NCI-H1105 (cell line): ENCODE measurements at places on chromosomes 4 and X.
A peak's percentile ranks its signal among the peaks of the same experiment; 100 is the strongest.

DNA sequence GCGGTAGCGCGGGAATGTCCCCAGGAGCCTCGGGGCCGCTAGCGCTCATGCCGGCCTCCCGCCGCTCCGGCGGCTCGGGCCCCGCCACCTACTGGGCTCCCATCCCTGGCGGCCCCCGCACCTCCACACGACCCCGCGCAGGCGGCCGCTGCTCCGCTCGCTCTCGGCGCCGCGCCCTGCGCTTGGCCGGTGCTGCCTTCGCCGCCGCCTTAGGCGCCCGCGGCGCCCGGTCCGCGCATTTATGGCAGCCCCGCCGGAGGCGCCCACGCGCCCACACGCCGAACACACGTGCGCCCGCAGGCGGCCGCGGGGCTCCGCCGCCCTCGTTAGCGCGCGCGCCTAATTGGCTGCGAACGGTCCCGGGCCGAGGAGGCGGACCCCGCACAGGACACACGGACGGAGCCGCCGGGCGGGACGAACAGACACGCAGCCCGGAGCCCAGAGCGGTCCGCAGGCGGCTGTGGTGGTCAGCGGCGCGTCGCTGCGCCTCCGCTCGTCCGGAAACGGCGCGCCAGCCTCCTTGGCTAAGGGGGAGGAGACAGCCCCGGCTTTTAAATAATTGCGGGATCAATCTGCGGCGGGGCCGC is at the start of gene NKX1-1:
TSS of gene NKX1-1 (minus strand) at position 49 of the 587 bp plus-strand sequence. CDS start at position 49, 0 bp downstream.
- DNase-seq = no peak

- DNase-seq = no peak
Observed at GRCh38 chr4:7169134-7169533, 23.2 kb upstream of the SORCS2 start.

GRCh38 chr4:176188654-176189053 is 6.7 kb downstream of the SPATA4 start:
- no peak for DNase-seq

DNA sequence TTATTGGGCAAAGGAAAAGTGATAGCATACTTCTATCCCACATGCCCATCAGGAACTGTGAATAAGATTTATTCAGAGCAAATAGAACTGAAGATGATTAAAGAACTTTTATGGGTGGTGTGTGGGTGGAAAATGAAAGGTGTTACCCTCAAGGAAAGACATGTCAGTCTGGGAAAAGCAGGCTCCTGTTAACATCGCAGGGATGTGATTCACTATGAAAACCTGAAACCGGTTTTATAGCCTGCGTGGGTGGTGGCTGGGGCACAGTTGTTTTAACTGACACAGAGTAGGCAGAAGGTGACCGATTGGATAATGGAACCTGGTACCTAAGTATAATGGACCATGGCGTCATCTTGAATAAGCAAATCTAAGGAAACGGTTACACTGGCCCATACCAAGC is 61.3 kb upstream of the CASK start:
- no peak for DNase-seq

DNA sequence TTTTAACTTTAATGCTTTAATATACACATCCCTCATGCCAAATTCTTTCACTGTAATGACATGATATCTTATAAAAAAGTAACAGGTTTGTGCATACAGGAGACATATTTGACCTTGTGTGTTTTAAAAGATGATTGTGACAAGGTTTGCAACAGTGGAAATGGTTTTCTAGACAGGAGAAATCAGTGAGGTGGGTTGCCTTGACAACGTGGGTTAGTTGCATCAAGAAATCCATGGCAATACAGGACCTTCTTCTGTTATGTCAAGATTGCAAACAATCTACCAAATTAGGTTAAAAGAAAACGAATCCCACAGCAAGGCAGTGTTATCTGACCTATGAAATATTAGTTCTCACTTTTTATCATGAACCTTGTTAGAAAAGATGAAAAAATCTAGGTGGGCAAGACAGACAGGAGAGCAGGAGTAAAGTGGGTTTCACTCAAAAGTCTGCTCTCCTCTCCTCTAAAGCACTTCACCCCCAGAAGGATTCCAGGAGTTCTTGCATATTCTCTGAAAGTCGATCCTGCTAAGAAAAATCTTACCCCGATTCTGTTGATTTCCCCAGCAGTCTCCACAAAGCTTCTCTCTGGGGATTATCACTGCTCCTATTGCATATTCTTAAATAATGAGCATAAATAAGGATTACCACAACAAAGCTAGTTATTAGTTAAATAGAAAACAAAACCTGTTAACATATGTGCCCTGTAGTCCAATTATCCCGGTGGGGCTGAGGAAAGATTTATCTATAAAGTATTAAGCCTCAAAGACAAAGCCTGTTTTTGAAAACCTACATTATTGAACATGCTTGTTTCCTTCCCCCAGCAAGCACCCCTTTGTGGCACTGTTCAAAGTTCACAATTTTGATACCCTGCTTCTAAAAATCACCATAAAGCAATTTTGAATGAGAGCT is 71.0 kb downstream of the TMA16 start:
- no peak for DNase-seq

DNA sequence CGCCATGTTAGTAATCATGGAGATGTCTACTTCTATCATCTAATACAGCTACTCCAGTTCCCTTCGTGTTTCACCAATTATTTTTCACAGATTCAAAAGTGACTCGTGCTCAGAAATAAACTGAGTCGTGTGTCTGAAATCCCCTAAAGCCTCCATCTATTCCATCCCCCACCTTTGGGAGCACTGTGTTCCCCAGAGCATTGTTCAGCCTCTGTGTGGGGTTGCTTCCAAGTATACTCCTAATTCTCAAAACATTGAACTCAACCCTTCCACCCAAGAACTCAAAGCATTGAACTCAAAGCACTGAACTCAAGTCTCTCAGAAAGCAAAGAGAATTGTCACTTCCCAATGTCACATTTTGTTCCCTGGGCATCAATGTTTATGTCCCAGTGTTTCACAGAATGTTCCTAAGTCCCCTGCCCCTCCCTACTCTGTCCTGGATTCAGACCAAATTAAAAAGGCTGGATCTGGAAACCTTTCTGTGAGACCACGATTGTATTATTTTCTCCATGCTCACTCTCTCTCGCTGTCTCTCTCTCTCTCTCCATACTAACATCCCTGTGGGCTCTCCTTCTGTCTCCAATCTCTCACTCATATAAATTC is 138.5 kb upstream of the QRFPR start:
- DNase-seq = no peak

- DNase-seq = no peak
Observed at GRCh38 chr4:135770505-135770904, 1568.9 kb upstream of the PABPC4L start.

DNA sequence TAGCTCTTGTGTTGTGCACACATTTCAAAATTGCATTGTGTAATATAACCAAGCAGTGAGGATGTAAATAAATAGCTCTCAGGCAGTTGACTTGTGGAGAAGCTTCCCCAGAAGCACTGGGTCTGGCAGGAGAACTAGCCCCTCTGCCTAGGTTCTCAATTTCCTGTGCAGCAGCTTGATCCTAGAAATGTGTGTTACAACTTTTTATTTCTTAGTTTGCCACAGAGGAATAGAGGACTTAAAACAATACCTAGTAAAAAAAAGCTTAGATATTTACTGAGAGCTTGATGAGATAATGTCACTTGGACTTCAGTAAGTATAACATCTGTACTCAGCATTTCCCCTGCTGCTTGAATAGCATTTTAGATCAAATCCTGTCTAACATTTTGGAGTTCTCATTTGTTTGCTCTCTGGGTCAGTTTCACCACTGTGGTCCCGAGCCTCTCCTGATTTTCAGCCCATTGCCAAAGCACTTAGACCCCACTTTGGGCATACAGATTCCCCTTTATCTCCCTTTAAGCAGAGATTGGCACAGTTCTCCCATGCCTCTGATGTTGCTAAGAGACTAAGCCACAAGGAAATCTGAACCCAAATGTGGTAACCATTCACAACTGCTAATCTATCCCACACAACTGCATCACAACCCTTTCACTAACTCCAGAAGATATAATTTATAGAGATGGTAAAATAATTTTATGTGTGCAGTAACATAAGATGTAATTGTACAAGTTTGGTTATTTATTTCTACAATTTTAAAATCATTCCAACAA is 98.2 kb upstream of the NRK start:
- no peak for DNase-seq

GRCh38 chr4:53640576-53641453 is 49.5 kb upstream of the LNX1 start:
- no peak for DNase-seq

- no peak for DNase-seq
Observed at GRCh38 chrX:119762718-119763117, 4.3 kb downstream of the SOWAHD start.

DNA sequence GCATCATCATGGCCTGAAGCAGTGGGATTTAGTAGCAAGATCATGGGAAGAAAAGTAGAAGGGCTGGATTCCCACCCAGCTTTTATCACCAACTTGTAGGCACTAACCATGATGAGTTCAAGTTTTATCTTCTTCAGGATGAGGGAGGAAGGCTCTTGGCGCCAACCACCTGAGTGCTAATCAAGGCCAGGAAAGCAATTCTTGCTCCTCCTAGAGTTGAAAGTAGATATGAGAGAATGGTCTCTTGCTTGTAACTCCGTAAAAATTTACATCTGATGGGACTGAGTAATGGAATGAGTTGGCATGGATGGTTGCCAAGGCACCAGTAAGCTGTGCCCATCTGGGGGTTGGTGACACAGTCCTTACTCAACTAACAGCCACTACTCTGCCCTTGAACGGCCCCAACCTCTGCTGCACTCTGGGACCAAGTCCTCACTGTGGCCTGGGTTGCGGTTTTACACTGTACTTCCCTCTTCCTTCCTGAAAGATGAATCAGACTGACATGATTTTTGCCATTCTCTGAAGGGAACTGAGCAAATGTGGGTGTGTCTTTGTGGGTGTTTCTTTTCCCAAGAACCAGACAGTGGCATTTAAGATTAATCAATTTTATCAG is 39.4 kb upstream of the NDP start:
- no peak for DNase-seq

DNA sequence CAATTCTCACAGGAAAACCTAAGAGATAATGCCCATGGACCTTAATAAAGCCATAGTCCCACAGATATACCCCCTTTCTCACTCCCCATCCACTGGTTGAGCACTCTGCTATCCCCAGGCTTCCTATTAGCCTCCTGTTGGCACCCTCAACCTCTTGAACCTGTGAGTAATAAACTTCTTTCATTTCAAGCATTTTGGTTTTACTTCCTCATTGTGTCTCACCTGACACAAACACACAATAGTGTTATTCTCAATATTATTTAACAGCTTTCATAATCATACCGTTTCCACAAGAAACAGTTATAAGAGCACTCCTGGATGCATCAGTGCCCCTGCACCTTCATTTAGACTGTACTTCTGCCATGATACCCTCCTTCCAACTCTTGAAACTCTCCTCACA is 56.8 kb downstream of the TRPC5 start:
- DNase-seq = no peak

GRCh38 chr4:102501447-102501696 is 213 bp downstream of the NFKB1 start:
- DNase-seq = no peak

DNA sequence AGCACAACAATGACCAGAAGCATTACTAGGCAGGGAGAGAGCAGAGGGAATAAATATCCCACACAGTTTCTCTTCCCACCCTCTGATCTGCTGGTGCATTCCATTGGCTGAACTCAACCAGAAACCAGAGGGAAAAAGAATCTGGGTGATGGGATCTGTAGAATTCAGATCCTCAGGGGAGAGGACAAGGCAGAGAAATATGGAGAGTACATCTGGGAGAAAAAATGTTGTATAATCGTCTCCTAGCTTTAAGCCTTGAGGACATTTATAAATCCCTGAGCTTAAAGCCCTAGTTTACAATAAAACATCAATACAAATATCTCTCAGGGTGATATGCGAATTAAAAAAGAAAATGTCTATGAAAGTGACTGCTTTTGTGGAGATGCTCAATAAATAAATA is 368.1 kb upstream of the MAD2L1 start:
- no peak for DNase-seq

DNA sequence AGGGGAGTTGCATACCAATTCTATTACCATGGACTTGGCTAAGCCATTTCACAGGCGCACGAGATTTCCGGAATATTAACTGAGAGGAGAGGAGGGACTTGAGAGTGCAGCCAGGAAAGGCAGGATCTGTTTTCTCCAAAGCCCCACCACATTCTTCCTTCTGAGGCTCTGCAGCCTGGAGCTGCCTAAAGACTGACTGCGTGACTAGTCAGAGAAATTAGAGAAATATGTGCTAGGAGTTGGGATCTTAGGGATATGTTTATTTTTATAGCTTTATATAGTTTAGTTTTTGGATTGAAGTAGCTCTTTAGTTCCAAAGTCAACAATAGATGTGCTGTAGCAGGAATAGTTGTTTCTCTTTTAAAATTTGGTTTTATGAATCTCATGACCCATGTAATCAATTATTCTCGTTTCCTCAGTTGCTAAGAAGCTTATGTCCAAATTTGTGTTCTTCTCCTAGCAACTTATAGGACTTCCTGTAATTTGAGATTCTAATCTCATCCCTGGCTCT is 300.1 kb upstream of the DDX53 start:
- no peak for DNase-seq

GRCh38 chr4:184477201-184477999 is 3.0 kb upstream of the IRF2 start:
- no peak for DNase-seq

DNA sequence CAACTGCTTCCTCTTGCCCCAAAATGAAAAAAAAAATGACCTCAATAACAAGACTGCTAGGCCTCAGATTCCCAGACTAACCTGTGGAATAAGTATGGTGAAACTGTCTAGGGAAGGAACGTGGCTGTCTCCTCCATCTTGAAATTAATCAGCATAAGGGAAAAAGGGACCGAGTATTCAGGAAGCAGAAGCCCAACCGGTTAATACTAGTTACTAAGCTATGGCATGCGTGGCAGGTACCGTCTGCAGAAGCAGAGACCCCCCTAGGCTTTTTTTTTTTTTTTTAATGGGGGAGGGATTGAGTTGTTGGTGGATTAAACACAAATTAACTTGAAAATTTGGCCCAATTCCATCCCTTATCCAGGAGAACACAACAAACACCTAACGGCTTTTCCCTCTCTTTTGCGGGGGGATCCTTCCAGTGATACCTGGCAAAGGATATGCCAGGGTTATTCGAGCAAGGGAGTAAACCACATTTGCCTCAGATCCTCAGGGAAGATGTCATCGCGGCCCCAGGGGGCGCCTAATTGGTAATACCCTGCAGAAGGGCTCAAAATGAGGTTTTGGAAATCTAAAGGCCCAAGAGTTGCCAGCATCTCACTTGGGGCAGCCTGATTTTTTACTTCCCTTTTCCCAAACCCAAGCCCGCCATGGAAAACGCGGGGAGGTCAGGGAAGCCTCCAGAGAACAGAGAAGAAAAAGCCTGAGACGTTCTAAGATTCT is 893 bp downstream of the RLIM start:
- peak; percentile 4 for DNase-seq
